ENCODE measurements at places on chromosomes 7 and 10.

DNA sequence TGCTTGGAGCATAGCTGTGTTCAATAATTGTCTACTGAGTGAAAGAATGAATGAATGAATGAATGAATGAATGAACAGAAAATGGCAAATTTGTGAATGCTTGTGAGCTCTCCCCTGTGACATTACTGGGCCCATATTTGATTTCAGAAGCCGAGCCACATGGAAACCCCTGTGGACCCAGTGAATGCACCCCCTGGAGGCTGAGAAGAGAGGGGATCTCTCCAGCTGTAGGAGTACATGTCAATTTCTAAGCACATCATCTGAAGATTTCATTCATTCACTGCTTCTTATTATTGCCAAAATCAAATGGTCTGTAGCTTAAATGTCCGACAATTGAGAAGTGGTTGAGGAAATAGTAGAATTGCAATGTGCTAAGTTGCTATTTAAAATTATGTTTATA, 58.3 kb upstream of the DOCK1 start:
- DNase-seq, result no peak

DNA sequence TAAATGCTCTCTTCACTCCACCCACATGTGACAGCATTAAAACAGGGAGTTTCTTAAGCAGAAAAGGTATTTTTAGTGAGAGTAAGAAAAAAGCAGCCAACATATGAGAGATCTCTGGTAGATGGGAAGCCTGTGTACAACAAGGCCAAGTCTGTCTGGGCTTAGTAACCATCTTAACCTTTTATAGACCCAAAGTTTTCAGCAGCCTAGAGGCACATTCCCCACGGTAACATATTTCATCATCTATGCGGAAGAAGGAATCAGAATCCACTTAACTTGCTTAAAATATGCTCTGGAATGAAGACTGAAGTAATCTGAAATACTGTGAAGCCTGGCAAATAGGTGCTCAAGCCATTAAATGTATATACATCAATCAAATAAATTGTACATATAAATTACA, 127.8 kb downstream of the RAPGEF5 start:
- no peak for DNase-seq

DNA sequence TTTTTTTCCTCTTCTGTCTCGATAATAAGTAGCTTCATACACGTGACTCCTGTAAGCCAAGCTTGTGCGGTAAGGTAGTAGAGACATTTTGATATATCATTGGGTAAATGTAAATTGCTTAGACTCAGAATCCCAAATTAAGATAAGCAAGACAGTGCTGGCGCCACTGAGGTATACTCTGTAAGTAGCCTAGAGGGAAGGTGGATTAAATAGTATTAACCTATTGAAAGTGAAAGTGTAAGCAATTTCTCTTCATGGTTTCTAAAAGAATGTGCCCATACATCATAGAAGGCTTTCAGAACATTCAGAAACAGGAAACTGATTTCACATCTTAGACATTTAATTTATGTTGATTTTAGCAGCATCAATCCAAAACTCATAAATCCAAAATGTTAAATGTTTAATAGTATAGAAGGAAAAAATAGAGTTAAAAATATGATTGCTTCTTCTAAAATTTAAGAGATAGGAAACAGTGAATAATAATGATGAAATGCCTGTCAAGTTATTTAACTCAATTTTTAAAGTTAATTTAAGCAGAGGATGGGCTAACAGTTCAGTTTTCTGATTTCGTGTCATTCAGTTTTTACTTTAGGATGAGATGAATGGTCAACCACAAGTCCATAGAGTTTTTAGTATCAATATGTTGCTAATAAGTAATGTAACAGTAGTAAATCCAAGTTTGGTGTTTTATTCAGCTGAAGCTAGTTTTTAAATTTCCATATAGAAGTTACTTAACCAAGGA, 36.8 kb downstream of the LRRC72 start:
- no peak for DNase-seq

DNA sequence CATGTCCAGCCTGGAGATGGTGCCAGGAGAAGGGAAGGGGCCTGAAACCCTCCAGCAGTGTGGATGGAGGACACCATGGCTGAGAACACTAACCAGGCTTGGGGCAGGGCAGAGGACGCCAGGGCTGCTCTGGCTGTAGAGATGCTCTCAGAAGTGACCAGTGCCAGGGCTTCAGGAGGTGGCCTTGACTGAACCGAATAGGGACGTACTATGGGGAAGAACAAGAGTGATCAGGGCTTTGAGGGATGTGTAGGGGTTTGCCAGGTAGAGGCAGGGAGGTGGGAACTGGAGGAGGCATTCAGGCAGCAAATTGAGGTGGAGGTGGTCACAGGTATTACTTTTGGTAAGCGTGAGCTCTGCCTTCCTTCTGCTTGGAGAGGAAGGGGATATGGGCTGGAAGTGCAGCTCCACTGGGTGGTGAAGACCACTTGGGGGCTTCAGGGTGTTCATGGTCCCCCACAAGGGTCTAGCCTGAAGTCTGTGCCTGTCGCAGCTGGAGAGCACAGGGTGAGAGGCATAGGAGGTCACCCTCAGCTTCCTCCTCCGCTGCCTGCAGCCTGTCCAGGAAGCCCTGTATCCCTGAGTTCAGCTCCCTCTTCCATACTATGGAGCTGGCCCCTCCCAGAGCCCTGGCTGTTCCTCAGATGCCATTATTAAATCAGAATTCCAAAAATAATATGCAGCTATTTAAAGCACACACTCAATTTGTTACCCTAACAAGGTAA, 27.8 kb downstream of the ADCY1 start:
- DNase-seq, result no peak

DNA sequence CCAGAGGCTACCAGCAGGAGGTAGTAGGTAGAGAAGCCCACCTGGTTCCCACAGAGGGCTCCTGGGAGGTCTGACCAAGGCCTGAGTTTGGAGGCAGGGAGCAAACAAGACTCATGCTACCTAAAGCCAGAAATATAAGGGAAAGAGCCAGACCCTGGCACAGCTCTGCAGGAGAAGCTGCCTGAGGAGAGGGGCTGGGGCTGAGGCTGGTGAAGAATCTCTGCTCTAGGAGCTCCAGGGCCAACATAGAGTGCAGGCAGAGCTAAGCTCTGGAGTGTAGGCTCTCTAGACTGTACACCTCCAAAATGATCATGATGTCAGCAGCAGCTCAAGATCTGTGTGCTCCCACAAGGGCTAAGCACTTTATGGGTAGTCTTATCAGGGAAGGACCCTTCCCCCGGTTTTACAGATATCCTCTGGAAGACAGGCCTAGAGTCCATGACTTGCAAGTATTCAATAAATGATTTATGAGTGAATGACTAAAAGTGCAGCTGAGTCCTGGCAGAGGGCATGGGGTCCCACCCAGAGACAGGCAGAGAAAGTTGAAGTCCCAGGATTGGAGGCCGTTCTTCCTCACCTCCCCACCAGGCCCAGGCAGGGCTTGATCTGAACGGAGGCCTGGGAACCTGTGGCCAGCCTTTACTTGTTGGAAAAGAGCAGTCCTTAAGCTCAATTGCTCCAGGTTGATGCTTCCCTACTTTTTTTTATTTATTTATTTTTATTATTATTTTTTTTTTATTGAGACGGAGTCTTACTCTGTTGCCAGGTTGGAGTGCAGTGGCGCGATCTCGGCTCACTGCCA, 71.5 kb upstream of the LRRC4 start:
- DNase-seq, result no peak

DNA sequence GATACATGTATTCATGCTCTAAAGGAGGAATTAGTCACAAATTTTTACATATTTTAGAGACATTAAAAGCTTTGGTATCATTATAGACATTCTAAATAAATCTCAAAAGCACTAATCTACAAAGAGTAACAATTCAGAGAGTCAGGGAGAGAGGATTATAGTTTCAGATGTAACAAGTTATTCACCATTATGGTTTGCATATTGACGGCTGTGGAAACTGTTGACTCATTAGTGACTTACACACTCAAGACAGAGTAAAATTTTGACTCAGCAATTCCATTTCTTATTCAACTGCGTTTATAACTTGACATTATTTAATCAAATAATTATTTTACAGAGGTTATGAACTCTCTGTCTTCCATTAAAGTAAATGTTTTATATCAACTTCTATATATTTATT, 95.4 kb upstream of the SEMA3C start:
- DNase-seq, result no peak

- DNase-seq, result no peak
Measured at GRCh38 chr7:129875160-129875559, 77.6 kb downstream of the UBE2H start.

- DNase-seq, result no peak
Measured at GRCh38 chr10:90964781-90965465, 44.0 kb upstream of the ANKRD1 start.

DNA sequence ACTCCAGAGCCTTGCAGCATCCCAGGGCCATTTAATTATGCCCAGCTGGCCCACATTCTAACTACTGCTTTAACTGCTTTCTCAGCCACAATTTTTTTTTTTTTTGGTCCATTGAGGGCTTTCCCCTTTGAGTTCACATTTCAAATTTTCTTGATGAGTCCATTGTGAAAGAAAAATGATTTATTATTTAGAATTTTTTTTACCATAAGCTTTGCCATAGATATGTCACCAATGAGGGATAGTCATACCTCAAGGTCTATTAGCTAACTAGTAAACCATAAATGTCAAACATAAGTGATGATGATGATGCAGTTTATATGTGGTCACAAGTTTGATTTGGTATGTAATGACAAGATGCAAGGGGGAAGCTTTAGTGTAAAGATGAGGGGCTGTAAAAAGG, 282.9 kb downstream of the BICC1 start:
- no peak for DNase-seq

- DNase-seq, result no peak
Measured at GRCh38 chr7:141359740-141360415, 191.3 kb upstream of the AGK start.
